Panc1 (cell line): ENCODE measurements at places on chromosomes 2 and 18. TPM values are rescaled to one million over a fixed set of nuclear protein-coding genes. Genes with fewer than 3 reads are reported as not detected.

GRCh38 chr2:217437290-217437870 is 565.4 kb downstream of the TNS1 start:
- H3K36me3 ChIP-seq = no peaks in the 10 kb centered on the region
- DNase-seq = no peak
- no peak overlapping the region for H3K27ac ChIP-seq
- H3K4me3 ChIP-seq = no peak overlapping the region

DNA sequence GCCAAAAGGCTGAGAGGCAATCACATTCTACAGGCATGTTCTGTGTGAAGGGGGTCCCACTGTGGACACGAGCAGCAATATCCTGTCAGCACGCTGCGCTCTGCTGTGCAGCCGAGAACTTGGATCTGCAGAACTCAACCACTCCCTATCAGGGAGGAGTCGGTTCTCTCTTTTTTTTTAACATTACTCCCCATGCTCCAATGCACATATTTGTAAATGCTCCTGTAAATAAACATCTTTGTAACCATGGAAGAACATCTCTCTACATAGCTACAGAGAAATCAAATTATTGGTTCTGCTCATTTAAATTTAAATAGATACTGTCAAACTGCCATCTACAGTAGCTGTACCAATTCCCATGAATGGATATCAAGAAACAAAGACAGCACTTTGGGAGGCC is 3.0 kb upstream of the ANKRD23 start:
- no peaks in the 10 kb centered on the region for H3K4me1 ChIP-seq
- H3K27ac ChIP-seq = no peak overlapping the region
- no peak overlapping the region for H3K4me3 ChIP-seq
- no peaks in the 10 kb centered on the region for H3K36me3 ChIP-seq

DNA sequence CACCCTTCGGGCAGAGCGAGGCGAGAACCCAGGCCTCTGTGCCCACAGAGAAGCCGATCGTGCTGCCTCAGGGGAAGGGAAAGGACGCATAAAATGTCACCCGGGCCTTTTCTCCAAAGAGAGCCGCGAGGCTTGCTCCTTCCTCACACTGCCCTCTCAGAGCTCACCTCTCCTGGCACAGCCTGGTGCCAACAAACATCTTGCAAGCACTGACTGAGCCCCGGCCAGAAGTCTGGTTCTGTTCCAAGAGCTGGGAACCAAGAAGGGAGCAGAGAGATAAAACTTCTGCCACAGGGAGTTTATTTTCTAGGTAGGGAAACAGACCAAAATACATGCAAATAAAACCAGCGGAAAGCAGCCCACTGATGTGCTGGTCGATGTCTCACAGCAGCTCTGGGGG is 13.6 kb upstream of the ADI1 start:
- H3K27ac ChIP-seq = no peak overlapping the region
- no peak overlapping the region for H3K4me3 ChIP-seq
- no peaks in the 10 kb centered on the region for H3K27me3 ChIP-seq
- DNase-seq = no peak
- peaks cover 18% of the 10 kb centered on the region for H3K4me1 ChIP-seq

DNA sequence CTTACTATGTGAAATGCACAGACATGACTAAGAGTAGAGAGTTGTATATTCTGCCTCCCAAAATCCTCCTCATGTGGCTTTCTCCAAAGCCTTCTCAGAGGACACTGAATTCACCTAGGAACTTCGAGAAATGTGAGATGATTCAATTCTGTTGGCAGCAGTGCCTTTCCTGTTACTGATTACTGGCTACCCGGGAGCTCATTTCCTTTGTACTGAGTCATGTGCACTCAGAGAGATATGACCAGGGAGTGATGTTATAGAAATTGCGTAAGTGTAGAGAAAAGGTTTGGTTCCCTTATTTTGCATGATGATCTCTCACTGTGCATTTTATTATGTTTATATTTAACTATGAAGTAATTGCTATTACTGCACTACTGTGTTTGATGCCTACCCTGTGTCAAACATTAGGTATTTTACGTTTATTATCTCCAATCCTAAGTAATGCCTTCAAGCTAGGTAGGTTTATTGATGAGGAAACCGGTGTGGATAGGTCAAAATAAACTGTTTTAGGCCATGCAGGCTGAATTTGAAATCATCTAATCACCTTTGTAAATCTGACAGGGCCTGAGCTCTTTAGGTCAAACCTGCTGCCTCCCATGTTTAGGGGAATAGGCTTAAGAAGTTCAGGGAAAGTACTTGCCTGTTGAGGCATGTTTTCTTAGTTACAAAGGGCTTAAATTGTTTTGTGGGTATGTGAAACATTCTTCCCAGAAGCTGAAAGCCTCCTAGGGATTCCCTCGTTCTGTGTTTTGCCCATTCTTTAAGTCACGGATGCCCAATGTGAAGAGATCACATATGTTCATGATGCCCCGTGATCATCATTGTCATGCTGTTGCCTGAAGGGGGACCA is 86.8 kb downstream of the FMNL2 start:
- H3K27ac ChIP-seq = peak overlapping the region; percentile 84
- DNase-seq = peak; percentile 89
- H3K4me3 ChIP-seq = no peak overlapping the region
- peaks cover 48% of the 10 kb centered on the region for H3K4me1 ChIP-seq
- no peaks in the 10 kb centered on the region for H3K27me3 ChIP-seq

DNA sequence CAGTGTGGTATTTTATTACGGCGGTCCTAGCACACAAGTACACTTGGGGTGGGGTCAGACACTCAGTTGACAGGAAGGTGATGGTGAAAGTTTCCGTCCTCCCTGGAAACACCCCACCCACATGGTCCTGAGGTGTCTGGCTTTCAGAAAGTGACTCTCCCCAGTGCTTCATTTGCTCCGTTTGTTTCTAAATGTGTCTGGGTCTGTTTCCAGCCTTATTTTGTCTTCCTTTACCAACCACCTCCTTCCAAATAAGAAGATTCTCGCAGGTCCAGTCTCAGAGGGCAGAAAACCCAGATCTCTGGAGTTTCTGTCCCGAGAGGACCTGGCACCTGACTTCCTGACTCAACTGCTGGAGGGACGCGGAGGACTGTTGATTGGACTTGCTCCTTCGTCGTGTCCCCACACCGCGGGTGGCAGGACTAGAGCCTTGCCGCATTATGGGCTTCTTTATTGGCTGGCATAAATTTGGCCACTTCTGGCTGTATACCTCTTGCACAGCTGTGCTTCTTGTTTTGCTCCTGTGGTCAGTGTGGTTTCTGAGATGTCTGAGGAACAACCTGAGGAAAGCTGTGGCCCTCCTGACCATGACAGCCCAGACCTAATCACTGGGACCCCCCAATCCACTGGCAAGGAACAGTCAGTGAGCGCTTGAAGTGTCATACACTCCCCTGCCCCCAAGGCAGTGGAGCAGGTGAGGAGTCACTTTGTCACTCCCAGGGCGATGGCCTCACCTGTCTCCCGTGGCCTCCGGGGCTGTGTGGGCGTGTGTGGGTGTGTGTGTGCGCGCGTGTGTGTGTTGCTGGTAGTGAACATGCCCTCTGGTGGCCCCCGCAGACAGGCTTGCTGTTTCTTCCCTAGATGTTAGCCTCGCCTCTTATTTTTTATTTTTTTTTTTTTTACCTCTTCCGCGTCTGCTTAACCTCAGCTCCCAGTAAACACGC is 45.6 kb downstream of the MEX3C start:
- H3K36me3 ChIP-seq = no peaks in the 10 kb centered on the region
- no peaks in the 10 kb centered on the region for H3K4me1 ChIP-seq
- no peak for DNase-seq
- no peak overlapping the region for H3K27ac ChIP-seq
- no peak overlapping the region for H3K4me3 ChIP-seq
- H3K27me3 ChIP-seq = no peaks in the 10 kb centered on the region

GRCh38 chr2:44498551-44498950 is 136.8 kb downstream of the CAMKMT start:
- H3K4me3 ChIP-seq = no peak overlapping the region
- H3K27me3 ChIP-seq = no peaks in the 10 kb centered on the region
- no peaks in the 10 kb centered on the region for H3K4me1 ChIP-seq
- no peaks in the 10 kb centered on the region for H3K36me3 ChIP-seq
- no peak overlapping the region for H3K27ac ChIP-seq

Gene TEKT4
- total RNA-seq = 0.26 TPM

DNA sequence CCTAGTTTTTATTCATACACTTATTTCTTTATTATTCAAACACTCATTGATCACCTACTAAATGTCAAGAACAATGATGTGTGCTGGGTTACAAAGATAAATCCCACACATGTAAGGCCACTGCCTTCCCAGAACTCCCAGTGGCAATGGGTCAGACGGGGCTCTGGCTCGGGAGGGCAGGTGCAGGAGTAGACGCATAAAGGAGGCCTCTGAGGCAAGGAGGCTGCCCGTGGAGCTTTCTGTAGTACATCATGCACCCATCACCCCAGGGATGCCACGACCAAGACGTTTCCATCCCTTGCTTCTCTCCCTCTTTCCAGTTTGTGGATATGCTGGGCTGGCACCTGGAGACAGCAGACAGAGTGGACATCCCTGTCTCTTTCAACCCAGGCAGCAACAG is 153.2 kb upstream of the TTC39C start:
- H3K27ac ChIP-seq = no peak overlapping the region
- no peak for DNase-seq
- peaks cover 3% of the 10 kb centered on the region; the same call in 1 of the 2 replicates for H3K4me1 ChIP-seq
- H3K4me3 ChIP-seq = no peak overlapping the region
- H3K27me3 ChIP-seq = no peaks in the 10 kb centered on the region; the same call in 1 of the 2 replicates
- no peaks in the 10 kb centered on the region for H3K36me3 ChIP-seq
